Epithelial cell of proximal tubule (primary cell): ENCODE measurements at places on chromosomes 12 and 14.

DNA sequence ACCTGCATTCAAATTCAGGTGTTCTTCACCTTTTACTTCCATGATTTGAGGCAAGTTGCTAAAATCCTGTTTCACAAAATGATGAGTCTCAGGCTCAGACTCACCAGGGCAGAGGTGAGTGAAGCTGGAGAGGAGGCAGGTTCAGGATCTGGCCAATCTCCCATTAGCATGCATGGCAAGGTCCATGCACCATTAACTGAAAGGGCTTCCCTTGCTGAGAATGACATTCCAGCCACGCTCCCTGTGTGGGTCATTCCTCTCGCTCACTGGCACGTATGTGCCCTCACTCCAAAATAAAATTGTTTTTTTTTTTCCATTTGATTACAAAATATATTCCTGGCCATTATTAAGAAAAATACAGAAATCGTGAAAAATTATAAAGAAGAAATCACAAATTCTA is 257.6 kb downstream of the C12orf75 start:
- DNase-seq, result peak; percentile 26

GRCh38 chr12:91056488-91056887 is 1.3 kb downstream of the KERA start:
- no peak for DNase-seq

GRCh38 chr14:100638211-100638855 is 51.1 kb upstream of the BEGAIN start:
- no peak for DNase-seq

- no peak for DNase-seq
Observed at GRCh38 chr12:337039-337438, 52.1 kb downstream of the KDM5A start.

- no peak for DNase-seq
Observed at GRCh38 chr14:68668028-68668427, 124.8 kb downstream of the ZFP36L1 start.

GRCh38 chr12:125220404-125221273 is 155.4 kb downstream of the AACS start:
- no peak for DNase-seq

DNA sequence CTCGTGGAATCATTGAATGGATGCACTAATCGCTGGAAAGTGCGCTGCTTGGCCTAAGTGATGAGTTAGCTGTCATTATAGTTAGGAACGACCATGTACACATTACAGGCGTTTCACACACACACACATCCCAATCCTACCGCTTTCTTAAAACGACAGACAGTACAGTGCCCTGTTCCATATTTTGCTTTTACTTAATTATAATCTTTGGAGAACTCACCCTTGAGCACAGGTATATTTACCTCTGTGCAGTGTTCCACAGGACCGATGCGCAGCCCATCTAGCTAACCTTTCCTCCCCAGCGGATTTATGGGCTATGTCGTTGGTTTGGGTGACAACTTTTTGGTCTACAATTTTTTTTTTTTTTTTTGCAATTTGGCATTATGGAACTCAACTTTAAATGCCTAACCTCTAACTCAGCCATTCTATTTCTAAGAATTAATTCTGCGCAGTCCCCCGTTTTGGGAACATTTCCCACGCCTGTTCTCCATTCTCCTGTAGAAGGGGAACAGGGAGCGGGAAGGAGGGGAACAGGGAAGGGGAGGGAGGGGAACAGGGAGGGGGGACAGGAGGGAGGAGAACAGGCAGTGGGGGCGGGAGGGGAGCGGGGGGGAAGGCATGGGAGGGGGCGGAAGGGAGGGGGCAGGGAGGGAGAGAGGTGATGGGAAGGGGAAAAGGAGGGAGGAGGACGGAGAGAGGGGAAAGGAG is 663 bp upstream of the ULK1 start:
- no peak for DNase-seq

GRCh38 chr12:54042970-54043853 is 10.4 kb downstream of the HOXC5 start:
- DNase-seq, result no peak

DNA sequence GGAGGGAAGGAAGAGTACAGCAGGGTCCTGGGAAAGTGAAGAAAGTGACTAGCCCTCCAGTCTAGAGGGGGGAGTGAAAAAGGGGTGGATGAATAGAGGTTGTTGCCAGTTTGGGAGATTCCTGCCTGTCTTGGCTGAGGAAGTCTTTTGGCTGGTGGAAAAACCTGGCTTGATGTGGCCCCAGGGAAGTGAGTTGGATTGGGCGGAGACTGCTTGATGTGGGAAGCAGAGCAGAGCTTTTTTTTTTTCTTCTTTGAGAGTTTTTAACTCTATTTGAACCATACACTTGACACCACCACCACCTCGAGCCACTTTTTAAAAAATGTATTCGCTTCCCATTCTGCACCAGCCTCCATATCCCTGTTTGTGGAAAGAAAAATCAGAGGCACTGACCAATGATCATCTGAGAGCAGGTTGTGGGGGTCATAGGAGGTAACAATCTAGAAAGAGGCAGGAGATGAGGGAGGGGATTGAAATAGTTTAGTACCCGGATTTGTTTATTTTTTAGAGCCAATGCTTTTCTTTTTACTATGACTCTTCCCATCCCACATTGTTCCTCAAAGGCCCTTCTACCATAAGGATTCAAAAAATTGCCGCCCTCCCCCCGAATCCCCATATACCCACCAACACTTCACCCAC is 690 bp upstream of the DTX3 start:
- no peak for DNase-seq

- no peak for DNase-seq
Observed at GRCh38 chr12:76688631-76689030, 75.3 kb upstream of the ZDHHC17 start.

GRCh38 chr12:66663611-66664010 is 15.3 kb downstream of the GRIP1 start:
- DNase-seq, result no peak

GRCh38 chr12:50051101-50051806 is 6.1 kb upstream of the ASIC1 start:
- no peak for DNase-seq

DNA sequence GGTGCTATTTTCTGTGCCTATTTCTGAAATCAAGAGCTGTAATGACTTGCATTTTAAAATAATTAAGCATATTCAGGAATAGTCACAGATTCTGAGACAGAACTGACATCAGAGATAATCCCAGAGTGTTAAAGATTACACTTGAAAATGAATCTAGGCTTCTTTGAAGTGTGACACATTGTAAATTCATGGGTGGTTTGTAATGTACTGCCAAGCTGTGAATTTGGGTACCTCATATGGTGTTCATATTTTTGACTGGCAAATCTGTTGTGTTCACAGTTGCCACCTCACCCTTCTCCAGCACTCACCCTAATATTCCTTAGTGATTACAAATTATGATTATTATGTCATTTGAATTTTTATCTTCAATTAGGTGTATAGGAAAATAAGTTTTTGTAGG is 78.5 kb upstream of the CSRP2 start:
- no peak for DNase-seq

GRCh38 chr14:34232790-34233189 is 229.2 kb downstream of the SPTSSA start:
- DNase-seq, result no peak

- no peak for DNase-seq
Observed at GRCh38 chr12:55929306-55929791, 1.6 kb upstream of the DGKA start.

DNA sequence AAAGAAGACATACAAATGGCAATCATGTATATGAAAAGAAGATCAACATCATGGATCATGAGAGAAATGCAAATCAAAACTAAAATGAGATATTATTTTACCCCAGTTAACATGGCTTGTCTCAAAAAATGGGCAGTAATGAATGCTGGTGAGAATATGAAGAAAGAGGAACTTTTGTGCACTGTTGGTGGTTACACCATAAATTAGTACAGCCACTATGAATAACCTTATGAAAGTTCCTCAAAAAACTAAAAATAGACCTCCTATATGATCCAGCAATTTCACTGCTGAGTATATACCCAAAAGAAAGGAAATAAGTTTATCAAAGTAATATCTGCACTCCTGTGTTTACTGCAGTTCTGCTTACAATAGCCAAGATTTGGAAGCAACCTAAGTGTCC is 151.7 kb downstream of the PDZRN4 start:
- DNase-seq, result no peak

DNA sequence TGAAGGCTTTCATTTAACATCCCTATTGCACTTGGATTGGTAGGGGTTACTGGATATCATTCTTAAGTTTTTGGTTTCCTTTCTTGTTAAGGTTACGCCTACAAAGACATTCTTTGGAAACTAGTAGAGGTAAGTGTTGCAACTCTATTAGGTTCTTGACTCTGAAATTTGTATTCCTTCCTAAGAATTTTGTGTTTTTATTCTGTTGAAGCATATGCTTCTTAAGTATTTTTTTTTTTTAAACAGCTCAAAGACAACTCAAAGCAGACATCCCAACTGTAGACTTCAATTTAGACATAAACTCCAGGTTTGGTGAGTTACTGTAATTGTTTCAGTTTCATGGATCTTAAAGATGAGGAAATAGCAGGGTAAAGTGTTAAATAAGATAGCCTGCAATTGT is 1.1 kb upstream of the RBMS2 start:
- DNase-seq, result no peak

- DNase-seq, result no peak
Observed at GRCh38 chr12:6231359-6232268, 31.4 kb downstream of the CD9 start.

GRCh38 chr12:108964371-108965352 is 56.2 kb downstream of the SVOP start:
- DNase-seq, result no peak

DNA sequence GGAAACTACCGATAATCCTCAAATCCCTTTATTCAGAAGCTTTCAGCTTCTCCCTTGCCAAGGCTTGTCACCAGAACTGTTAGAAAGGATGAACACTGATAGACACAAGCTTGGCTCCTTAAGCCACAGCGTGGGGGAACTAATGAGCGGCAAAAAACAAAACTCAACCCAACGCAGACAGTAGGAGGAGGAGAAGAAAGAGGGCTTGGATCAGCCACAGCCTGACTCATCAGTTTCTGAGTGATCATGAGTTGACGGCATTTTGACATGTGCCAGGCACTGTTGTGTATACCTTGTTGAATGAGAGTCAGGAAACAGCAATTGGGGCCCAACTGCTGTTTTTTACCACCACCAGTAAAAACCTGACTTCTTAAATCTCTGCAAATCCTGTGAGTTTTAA is 23.7 kb downstream of the PLXNC1 start:
- no peak for DNase-seq

GRCh38 chr14:92704036-92704804 is 44.2 kb downstream of the LGMN start:
- DNase-seq, result no peak

GRCh38 chr14:28774764-28775735 is 8.5 kb downstream of the FOXG1 start:
- DNase-seq, result no peak

DNA sequence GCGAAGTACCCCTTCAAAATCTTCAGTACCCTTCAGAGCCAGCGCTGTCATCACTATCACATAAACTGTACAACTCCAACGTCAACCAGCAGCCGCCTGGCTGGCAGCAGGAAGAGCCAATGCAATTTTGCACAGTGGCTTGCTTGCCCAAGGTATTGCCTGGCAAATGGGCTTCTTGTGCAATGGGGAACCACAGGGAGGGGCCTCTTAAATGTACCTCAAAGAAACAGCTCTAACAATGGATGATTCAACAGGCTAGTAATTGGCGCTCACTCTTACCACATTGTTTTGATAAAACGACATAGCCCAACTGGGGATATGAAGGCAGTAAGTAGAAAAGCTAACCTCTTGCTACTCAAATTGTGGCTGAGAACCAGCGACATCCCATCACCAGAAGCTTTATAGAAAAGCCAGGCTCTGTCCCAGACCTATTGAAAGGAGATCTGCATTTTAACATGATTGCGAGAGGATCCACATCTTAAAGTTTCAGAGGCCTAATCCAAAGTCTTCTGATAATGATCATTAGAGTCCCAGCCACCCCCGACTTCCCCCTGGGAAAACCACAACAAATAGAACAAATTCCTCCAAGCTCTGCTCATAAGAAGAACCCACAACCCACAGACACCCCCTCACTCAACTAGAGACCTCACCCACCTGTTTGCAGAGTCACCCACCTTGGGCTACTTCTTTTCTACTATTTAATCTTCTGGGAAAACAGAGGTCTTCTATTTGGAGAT is 125.3 kb upstream of the HIF1A start:
- DNase-seq, result no peak

GRCh38 chr14:77950371-77951063 is 150.6 kb downstream of the ADCK1 start:
- no peak for DNase-seq

- DNase-seq, result no peak
Observed at GRCh38 chr14:94372021-94372605, 16.3 kb downstream of the SERPINA1 start.

DNA sequence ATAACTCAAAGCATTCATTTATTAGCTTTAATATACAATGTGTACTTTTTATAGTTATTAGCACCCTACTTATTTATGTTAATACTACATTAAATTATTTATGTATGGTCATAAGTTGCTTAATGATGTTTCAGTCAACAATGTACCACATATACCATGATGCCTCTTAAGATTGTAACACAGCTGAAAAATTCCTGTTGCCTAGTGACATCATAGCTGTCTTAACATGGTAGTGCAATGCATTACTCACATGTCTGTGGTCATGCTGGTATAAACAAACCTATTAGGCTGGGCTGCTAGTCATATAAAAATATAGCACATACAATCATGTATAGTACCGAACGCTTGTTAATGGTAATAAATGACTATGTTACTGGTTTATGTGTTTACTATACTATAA is 120.4 kb downstream of the ANO6 start:
- peak; percentile 68 for DNase-seq

- peak; percentile 37 for DNase-seq
Observed at GRCh38 chr14:37230551-37231194, 32.9 kb downstream of the MIPOL1 start.

- DNase-seq, result no peak
Observed at GRCh38 chr12:21940549-21941505, at the start of gene ABCC9. Gene ABCC9 (minus strand): TSS chr12:21941426. CDS start chr12:21936674, 4,752 bp downstream.

DNA sequence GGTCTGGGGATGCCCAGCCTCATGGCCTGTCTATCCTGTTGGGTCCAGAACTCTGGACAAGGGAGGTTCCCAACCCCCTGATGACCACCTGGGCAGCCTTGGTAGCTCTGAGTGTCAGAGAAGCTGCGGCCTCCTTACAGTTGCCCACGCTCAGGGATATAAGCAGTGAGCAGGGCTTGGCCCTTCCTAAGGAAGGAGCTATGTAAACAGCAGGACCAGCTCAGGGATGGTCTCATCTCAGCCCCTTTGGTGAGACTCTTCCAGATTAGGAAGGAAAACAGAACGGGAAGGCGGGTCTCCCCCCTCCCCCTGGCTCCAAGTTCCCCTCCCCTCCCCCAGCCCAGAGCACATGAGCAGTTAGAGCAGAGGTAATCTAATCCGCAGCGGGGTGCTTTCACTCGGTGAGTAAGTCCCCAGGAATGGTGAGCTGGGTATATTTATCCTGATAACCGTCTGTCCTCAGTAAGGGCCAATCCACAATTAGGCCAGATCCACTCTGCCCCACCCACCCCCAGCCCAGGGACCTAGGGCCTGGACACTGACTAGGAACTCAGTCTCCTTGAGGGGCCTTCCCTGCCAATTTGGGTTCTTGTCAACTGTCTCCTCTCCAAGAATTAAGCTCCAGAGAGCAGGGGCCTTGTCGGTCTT is 29.5 kb upstream of the RPLP0 start:
- DNase-seq, result peak; percentile 65
